ENCODE measurements at places on chromosomes 2 and 18. TPM values are rescaled to one million over a fixed set of nuclear protein-coding genes. Genes with fewer than 3 reads are reported as not detected.

Gene HOXD10
- total RNA-seq, result 46.0 TPM

Gene UNC80
- 2.4 TPM for total RNA-seq

Gene GKN2
- not detected for total RNA-seq

Gene RTP5
- 0.16 TPM for total RNA-seq

Gene ZNF407
- 17.8 TPM for total RNA-seq

Gene ALPG
- not detected for total RNA-seq

Gene PLEKHH2
- 35.3 TPM for total RNA-seq

Gene CCDC178
- total RNA-seq, result 1.7 TPM

Gene CERKL
- not detected for total RNA-seq

Gene DCDC2C
- total RNA-seq, result 0.33 TPM

Gene MARCO
- total RNA-seq, result 15.7 TPM

Gene PRSS56
- total RNA-seq, result not detected

Gene EFHD1
- 6.9 TPM for total RNA-seq

Gene HNMT
- total RNA-seq, result 29.9 TPM

Gene ANKRD29
- 31.0 TPM for total RNA-seq

Gene ICOS
- total RNA-seq, result 0.27 TPM

Gene CRYGD
- not detected for total RNA-seq

Gene ALKAL2
- total RNA-seq, result 2.7 TPM

Gene ATOH8
- 18.5 TPM for total RNA-seq

Gene SLC9A2
- under 0.01 TPM for total RNA-seq

Gene NYAP2
- total RNA-seq, result not detected

Gene LYG2
- total RNA-seq, result not detected

Gene ZBTB7C
- 0.71 TPM for total RNA-seq

Gene HMSD
- total RNA-seq, result not detected

Gene RNF149
- total RNA-seq, result 55.6 TPM

Gene GGCX
- 25.3 TPM for total RNA-seq

Gene PPP1R1C
- total RNA-seq, result not detected

Gene FOXD4L1
- 0.14 TPM for total RNA-seq

Gene CYP27A1
- total RNA-seq, result 24.3 TPM

Gene CD207
- total RNA-seq, result not detected

Gene PLGLB1
- not detected for total RNA-seq

Gene MC4R
- total RNA-seq, result not detected

Gene LOXHD1
- not detected for total RNA-seq

Gene CHPF
- total RNA-seq, result 39.1 TPM

Gene GNLY
- not detected for total RNA-seq

Gene FZD7
- total RNA-seq, result 37.9 TPM

Gene ANO7
- total RNA-seq, result not detected

Gene SPATA3
- not detected for total RNA-seq

Gene IWS1
- total RNA-seq, result 28.1 TPM

Gene IL36G
- not detected for total RNA-seq

Gene ANKRD53
- 0.49 TPM for total RNA-seq

Gene RAD51AP2
- total RNA-seq, result not detected

Gene FBXO48
- total RNA-seq, result 0.68 TPM

All from sigmoid colon (tissue), 7 donors.